ENCODE measurements at places on chromosomes 16 and 17.
A peak's percentile ranks its signal among the peaks of the same experiment; 100 is the strongest.

- no peak for DNase-seq
Measured at GRCh38 chr17:82173351-82174041, 39.1 kb downstream of the CCDC57 start.

GRCh38 chr16:81567987-81568748 lies 123.6 kb downstream of the CMIP start:
- DNase-seq, result no peak

- DNase-seq, result no peak
Measured at GRCh38 chr16:4370570-4371356, 885 bp upstream of the VASN start.

- DNase-seq, result no peak
Measured at GRCh38 chr16:56382459-56382858, 42.9 kb downstream of the AMFR start.

DNA sequence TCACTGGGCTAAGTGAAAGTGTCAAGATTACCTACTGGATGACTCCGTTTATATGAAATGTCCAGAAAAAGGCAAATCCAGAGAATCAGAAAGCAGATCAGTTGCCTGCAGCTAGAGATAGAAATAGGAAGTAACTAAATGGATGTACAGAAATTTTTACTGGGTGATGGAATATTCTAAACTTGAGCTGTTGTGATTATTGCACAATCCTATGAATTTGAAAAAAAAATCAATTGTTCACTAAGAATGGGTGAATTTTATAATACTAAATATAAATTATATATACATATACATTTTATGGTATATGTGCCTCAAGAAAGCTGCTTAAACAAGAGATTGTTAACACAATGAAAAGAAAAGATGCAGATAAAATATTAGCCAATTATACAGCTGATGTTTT lies 181.1 kb upstream of the C16orf82 start:
- no peak for DNase-seq

GRCh38 chr16:15482068-15482747 lies 47.8 kb downstream of the BMERB1 start:
- peak; percentile 15 for DNase-seq

- no peak for DNase-seq
Measured at GRCh38 chr17:78226759-78227454, 4.5 kb upstream of the TMEM235 start.

GRCh38 chr17:81664051-81664470 lies 2.3 kb downstream of the OXLD1 start:
- no peak for DNase-seq

DNA sequence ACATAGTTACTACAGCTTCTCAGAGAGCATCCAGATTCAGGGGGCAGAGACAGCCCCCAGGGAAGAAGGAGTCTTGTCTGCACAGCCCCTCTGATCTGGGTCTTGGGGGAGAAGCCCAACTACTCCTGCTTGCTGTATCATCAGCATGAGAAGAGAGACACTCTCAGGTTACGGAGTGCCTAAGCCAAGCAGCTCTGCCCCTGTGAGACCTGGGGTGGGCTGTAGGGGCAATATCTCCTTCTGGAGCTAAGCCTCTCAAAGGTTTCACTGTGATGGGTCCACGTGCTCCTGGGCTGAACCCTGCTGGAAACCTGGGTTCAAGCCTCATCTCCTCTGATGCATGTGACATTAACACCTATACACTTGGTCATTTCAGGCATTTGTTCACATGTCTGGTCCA lies 123.2 kb downstream of the CPPED1 start:
- no peak for DNase-seq

- no peak for DNase-seq
Measured at GRCh38 chr16:22624800-22625533, 114.3 kb downstream of the NPIPB5 start.

- no peak for DNase-seq
Measured at GRCh38 chr17:38598536-38598935, 7.2 kb downstream of the SRCIN1 start.

DNA sequence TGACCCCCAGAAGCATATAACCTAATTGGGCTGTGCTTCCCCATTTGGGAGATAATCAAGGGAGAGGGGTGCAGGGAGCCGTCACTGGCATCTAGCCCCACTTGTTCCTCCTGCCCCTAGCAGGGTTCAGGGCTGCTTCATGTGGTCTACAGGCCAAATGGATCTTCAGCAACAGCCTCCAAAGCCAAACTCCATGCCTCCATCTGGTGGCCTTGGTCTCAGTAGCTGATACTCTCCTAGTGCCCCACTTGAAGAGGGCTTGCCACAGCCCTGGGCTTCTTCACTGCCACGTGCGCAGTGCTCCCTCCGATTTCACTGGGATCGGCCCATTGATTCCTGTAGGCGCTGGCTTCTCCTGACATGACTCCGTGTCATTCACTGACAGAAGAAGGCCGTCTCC lies 24.6 kb downstream of the LYRM9 start:
- no peak for DNase-seq

DNA sequence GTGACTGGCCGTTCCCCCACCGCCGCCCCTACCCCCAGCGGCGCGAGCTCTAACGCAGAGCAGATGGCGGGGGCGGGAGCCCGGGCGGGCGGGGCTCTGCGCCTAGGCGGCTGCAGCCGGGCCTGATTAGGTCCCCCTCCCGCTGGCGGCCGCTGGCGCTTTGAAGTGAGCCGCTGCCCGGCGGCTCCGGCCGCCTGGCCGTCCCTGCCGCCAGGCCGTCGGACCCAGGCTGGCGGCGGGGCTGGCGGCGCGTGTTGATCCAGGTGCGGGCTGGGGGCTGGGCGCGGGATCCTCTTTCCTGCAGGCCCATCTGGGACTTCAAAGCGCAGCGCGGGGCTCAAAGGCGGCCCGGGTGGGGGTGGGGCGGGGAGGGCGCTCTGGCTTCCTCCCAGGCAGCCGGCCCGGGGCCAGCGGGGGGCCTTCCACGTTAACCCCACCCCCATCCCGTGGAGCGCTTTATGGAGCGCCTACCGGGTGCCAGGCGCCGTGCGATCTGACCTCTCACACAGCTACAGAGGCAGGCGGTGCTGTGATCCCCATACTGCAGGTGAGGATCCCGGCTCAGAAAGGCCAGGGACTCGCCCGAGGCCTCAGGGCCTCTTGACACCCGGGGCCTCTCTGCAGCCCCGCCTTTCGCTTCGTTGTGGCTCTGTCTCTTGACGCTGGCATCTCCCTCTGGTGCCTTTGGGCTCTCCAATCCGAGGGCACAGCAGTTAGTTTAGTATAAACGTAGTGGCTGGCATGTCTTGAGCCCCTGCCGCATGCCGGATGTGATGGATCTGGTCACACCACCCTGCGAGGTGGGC lies 80.0 kb upstream of the NKD1 start:
- DNase-seq, result no peak

- no peak for DNase-seq
Measured at GRCh38 chr16:86635176-86635876, 57.0 kb downstream of the FOXL1 start.

DNA sequence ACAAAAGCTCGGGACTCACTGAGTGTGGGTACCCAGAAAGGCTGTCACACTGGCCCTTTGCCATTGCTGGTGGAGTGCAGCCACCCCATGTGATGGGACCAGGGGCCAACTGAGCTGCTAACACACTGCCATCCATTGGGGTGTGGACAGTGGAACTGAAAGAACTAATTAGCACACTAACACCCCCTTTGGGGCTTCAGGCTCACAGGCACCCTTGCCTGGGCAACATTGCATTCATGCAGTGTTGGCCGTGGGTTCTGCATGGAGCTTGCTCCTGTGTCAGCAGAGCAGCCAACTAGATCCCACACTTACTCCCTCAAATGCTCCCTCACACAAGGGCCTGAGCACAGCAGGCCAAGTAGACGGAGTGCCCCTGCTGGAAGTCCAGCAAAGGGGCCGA lies 476.0 kb upstream of the ASIC2 start:
- DNase-seq, result no peak

- no peak for DNase-seq
Measured at GRCh38 chr16:29024278-29024677, 39.4 kb downstream of the LAT start.
